ENCODE measurements at places on chromosomes 12 and 14. TPM values are rescaled to one million over a fixed set of nuclear protein-coding genes. Genes with fewer than 3 reads are reported as not detected.

The CCDC177 gene
- 1.7 TPM for total RNA-seq

The RAN gene
- total RNA-seq = 304 TPM

The FGF23 gene
- total RNA-seq = not detected

The CARMIL3 gene
- total RNA-seq = 7.7 TPM

The PSMA6 gene
- 147 TPM for total RNA-seq

The MYH6 gene
- total RNA-seq = 0.12 TPM

The ERP27 gene
- total RNA-seq = 0.39 TPM

The KCNC2 gene
- 0.39 TPM for total RNA-seq

The RPS6KA5 gene
- 9.4 TPM for total RNA-seq

The RTN1 gene
- total RNA-seq = 8.2 TPM

The CLEC4E gene
- 3.2 TPM for total RNA-seq

The NKX2-1 gene
- total RNA-seq = 0.43 TPM

DNA sequence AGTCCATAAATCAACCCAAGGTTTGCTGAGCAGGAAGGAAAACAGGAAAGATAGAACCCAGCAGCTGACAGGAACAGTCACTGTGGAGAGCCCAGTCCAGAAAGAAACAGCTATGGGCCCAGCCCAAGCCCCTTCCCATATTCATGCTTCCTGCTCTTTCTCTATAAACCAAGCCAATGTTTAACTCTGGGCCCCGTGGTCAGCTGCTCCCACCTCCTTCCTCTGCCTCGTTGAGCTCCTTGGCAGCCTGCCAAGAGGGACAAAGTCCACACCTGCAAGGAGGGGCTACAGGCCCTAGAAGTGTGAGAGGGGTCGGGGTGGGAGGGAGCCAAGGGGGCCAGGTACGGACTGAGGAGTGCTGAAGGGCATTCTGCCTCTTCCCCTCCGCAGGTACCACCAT, 10.0 kb downstream of the SLC6A13 start:
- DNase-seq = no peak
- no peak overlapping the region for H3K4me3 ChIP-seq
- no peaks in the 10 kb centered on the region for H3K36me3 ChIP-seq
- no peaks in the 10 kb centered on the region for H3K4me1 ChIP-seq
- H3K27me3 ChIP-seq = no peaks in the 10 kb centered on the region

DNA sequence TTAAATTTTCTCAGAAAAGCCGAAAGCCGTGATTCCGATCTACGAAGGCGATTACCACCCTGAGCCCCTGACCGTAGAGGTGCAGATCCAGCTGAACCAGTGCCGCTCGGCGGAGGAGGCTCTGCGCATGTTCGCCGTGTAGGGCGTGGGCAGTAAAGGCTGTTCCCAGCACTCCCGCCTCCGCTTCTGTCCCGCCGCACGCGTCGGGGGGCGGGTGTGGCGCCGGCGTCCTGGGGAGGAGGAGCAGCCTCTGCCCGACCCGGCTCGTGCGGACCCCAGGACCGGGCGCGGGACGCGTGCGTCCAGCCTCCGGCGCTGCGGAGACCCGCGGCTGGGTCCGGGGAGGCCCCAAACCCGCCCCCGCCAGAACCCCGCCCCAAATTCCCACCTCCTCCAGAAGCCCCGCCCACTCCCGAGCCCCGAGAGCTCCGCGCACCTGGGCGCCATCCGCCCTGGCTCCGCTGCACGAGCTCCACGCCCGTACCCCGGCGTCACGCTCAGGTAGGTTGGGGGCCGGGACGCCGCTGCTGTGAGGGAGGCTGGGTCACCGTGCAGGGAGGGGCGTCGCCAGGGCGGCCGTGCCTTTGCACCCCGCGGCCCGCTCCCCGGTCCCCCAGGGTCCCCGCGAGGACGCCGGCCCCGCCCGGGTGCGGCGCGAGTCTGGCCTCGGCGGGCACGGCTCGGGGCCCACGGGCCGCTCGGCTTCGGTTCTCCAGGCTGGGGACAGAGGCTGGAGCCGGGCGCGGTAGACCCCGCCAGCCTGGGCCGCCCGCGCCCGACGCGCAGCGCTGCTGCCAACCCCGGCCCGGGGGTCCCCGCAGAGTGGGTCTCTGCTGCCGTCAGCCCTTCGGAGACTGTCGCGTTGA, at the start of gene B3GNT4:
Gene B3GNT4 (plus strand): TSS at position 409 of the 866 bp plus-strand sequence. CDS start 910 bp downstream, outside the sequence.
- peak; percentile 76 for DNase-seq
- H3K36me3 ChIP-seq = no peaks in the 10 kb centered on the region
- no peak within 1 kb of the TSS for H3K27ac ChIP-seq

- DNase-seq = no peak
- H3K36me3 ChIP-seq = no peaks in the 10 kb centered on the region
- H3K4me1 ChIP-seq = no peaks in the 10 kb centered on the region
- no peak overlapping the region for H3K4me3 ChIP-seq
- H3K27me3 ChIP-seq = no peaks in the 10 kb centered on the region
- H3K27ac ChIP-seq = no peak overlapping the region
Observed at GRCh38 chr12:116982791-116983411, 72.2 kb downstream of the FBXW8 start.

DNA sequence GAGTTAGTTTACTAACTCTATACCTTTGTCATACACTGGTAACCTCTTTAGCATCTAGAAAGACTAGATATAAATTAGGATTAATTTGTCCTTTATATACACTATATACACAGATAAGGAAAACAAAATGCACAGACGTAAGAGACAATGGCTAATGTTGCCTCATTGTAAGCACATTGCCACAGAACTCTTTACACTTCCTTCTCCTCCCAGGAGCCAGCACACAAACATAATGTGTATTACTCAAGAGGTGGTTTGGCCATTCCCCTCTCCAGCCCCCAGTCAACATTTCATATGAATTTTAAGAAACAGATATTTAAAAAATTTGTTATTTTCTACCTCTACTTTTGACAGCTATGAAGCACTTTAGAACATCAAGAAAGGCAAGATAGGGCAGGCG, 131.4 kb upstream of the OR4E1 start:
- no peaks in the 10 kb centered on the region for H3K4me1 ChIP-seq
- DNase-seq = no peak
- H3K27ac ChIP-seq = no peak overlapping the region
- H3K4me3 ChIP-seq = no peak overlapping the region

DNA sequence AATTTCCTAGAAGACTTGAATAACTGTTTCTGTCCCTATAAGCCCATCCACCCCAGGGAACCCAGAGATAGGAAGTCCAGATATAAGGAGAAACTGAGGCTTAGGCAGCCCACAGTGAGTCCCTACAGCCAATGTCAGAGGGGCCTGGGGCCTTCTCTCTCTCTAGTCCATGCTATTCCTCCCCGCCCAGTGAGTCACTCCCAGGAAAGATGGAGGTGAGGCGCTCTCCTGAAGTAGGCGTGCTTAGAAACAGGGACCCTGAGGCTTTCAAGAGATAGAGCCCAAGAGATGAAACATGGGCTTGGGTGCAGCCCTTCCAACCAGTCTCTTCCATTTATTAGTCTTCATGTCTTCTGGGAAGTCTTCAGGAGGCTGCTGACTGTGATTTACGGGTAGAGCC, 2.3 kb upstream of the SMUG1 start:
- H3K4me3 ChIP-seq = no peak overlapping the region
- peaks cover 16% of the 10 kb centered on the region for H3K4me1 ChIP-seq
- H3K36me3 ChIP-seq = no peaks in the 10 kb centered on the region
- H3K27ac ChIP-seq = no peak overlapping the region
- no peaks in the 10 kb centered on the region for H3K27me3 ChIP-seq

DNA sequence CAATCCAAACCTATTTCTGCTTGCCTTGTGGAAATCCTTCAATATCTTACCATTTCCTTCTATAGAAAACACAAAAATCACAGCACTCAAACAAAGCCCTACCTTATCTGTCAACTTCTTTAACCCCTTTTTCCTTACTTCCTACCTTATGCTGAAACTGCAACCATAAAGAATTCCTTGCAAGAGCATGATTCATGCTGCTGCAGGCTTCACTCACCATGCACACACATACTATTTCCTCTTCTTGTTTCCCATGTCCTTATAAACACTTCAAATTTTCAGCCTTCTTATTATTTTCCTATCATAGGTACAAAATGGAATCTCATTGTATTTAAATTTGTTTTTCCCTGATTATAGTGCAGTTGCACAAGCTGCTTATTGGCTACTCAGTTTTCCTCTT, 23.3 kb downstream of the LMNTD1 start:
- H3K27ac ChIP-seq = no peak overlapping the region
- no peak overlapping the region for H3K4me3 ChIP-seq
- H3K4me1 ChIP-seq = no peaks in the 10 kb centered on the region
- no peaks in the 10 kb centered on the region for H3K36me3 ChIP-seq

GRCh38 chr14:28163897-28164296, 602.7 kb upstream of the FOXG1 start:
- no peaks in the 10 kb centered on the region for H3K36me3 ChIP-seq
- DNase-seq = no peak
- no peak overlapping the region for H3K27ac ChIP-seq
- no peak overlapping the region for H3K4me3 ChIP-seq
- no peaks in the 10 kb centered on the region for H3K4me1 ChIP-seq

GRCh38 chr14:85279407-85279806, 250.5 kb upstream of the FLRT2 start:
- no peak for DNase-seq
- no peak overlapping the region for H3K4me3 ChIP-seq
- no peak overlapping the region for H3K27ac ChIP-seq
- no peaks in the 10 kb centered on the region for H3K27me3 ChIP-seq
- no peaks in the 10 kb centered on the region for H3K36me3 ChIP-seq

GRCh38 chr12:83473408-83474095, 786.8 kb downstream of the TMTC2 start:
- no peak for DNase-seq
- H3K27ac ChIP-seq = no peak overlapping the region
- no peaks in the 10 kb centered on the region for H3K27me3 ChIP-seq
- H3K36me3 ChIP-seq = no peaks in the 10 kb centered on the region

GRCh38 chr14:29710015-29710414, 217.6 kb downstream of the PRKD1 start:
- no peaks in the 10 kb centered on the region for H3K27me3 ChIP-seq
- no peak overlapping the region for H3K4me3 ChIP-seq
- no peaks in the 10 kb centered on the region for H3K4me1 ChIP-seq
- no peak for DNase-seq
- no peak overlapping the region for H3K27ac ChIP-seq

All from testis (tissue), 5 donors.